WTC11 (cell line): ENCODE measurements at places on chromosomes 5 and 9.

DNA sequence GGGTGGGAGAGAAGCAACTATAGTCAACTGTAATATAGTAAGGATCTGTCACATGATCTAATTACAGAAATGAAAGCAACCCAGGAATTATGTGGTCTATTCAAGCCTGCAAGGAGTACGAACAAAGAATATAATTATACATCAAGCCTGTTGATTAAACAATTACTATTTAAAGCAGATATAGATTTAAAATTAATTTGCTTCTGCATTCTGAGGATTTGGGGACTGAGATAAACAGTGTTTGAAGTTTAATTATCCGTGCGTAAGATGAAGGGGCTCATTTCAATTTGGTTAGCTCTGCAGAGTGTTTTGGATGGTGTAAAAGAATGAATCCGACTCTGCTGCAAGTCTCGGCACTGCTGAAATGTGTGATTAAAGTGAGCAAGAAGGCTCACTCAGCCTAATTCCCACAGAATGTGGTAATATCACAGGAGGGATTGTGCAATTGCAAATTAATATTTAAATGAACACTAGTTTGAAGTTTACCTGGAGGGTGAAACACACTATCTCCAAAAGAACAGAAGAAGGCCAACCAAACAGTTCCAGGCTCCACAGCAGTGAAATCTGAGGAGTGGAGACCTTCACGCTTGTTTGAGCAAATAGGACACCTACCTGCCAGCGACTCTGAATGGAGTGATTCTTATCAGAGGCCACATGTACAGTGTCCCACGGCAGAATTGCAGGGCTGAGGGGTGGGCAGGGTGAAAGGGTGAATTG, 420.6 kb upstream of the SLC30A5 start:
- DNase-seq: no peak

DNA sequence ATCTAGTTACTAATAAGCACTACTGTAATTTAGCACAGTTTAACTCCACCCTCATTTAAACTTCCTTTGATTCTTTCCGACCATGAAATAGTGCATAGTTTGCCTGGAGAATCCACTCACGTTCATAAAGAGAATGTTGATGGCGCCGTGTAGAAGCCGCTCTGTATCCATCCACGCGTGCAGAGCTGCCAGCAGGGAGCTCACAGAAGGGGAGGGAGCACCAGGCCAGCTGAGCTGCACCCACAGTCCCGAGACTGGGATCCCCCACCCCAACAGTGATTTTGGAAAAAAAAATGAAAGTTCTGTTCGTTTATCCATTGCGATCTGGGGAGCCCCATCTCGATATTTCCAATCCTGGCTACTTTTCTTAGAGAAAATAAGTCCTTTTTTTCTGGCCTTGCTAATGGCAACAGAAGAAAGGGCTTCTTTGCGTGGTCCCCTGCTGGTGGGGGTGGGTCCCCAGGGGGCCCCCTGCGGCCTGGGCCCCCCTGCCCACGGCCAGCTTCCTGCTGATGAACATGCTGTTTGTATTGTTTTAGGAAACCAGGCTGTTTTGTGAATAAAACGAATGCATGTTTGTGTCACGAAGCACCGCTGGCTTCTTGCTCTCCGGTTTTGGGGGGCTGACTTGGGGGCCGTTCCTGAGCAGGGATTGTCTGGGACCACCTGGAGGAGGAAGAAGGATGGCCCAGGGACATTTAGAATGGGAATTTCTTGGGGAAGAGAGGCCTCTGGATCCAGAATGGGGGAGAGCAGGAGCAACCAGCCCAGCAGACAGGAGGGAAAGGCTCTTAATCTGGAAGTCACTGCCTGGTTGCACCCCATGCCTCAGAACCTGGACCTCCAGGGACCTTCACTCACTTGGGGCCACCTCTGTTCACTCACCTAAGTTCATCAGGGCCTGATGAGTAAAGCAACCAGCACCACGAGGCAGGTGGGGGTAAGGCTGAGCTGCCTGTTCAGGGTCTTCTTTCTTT, 35.4 kb downstream of the CXXC5 start:
- no peak for DNase-seq

GRCh38 chr5:65928322-65928752, 2.0 kb downstream of the ERBIN start:
- DNase-seq: no peak

GRCh38 chr5:87069311-87069710, 198.4 kb upstream of the RASA1 start:
- no peak for DNase-seq
